Tibial artery (tissue), 4 donors: ENCODE measurements at places on chromosomes 5 and 9.

DNA sequence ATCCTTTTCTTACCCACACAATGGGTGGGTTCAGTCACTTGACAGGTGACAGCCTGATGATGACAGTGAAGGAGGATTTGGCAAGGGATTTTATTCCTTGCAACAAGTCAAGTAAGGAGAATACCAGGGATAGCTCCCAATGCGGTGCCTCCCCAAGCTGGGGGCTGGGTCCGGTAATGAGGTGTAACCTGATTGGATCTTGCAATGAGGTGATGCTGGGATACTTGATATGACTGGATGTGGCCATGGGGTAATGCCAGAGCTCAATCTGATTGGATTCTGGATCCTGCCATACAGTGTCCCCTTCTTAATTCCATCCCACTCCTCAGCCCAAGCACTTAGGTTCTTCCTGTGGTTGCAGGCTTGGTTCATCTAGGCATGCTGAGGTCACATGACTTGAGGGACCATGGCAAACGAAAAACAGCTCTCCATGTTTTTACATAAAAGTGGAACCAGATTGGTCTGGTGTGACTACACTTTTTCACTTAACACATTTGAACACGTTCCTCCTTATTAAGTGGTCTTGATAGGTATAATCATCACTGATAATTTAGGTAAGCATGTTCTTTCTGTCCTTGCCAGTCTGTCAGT, 181.1 kb downstream of the PDZD2 start:
- no peak for DNase-seq
- H3K27ac ChIP-seq = no peak overlapping the region
- H3K4me1 ChIP-seq = no peaks in the 10 kb centered on the region
- H3K27me3 ChIP-seq = no peaks in the 10 kb centered on the region
- H3K36me3 ChIP-seq = no peaks in the 10 kb centered on the region

DNA sequence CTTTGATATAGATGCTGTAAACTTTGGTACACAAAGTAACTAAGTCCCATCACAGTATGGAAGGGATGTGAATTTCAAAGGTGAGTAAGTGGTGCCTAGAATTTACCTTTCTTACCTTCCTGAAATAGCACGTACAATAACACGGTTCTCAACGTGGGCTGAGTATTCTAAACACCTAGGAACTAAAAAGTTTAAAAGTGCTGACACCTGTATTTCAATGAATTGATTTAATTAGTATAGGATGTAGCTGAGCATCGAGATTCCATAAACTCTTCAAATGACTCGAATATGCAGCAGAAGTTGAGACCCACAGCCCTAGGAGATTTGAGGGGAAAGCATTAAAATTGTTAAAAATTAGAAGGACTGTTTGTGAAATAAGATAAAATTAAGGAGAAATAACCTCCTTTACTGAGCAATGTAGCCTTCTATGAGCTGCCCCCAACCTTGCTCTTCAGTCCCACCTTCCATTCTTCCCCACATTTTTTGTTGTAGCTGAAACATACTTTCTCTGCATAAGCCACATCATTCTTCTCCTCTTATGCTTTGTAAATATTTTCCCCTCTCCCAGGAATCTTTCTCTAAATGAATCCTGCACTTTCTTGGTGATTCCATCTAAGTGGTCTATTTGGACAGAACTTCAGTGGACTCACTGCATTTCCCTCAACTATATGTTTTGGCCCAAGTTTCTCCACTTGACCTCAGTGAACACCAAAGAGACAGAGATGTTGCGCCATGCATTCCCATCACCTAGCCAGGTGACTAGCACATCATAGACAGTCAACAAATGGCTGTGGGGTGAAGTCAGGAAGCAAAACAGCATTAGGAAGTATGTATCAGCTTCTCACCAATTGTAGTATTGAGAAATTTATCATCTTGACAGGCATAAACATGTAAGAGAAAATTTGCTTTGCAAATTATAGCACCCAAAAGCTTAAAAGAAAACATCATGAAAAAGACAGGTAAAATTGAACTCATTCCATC, 156.5 kb upstream of the TAS2R1 start:
- no peaks in the 10 kb centered on the region for H3K36me3 ChIP-seq
- no peak for DNase-seq
- H3K27ac ChIP-seq = no peak overlapping the region

DNA sequence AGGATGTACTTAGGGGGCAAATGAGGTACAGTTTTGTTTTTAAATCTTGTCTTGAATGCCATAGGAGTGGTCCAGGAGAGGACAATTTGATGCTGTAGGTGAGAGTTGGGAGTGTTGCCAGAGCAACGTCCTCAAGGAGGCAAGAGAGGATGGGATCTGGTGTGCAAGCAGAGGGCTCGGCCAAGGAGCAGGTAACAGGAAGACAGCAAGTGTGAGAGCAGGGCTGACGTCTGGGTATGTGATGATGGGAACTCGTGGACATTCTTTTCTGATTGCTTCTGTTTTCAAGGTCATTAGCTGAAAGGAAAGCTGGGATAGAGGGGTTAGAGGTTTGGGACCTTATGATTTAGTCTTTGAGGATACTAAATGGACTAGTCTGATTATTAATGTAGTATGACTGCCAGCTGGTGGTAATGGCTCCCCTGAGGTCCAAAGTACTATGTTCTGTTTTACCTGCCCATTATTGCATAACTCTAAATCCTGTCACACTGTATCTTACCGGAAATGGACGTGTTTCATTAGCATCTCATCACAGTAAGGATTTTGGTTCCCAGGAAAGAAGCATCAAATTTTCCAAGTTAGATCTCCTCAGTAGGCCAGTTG, 15.4 kb downstream of the GNPDA1 start:
- no peak overlapping the region for H3K4me3 ChIP-seq
- H3K27me3 ChIP-seq = no peaks in the 10 kb centered on the region
- peaks cover 51% of the 10 kb centered on the region for H3K36me3 ChIP-seq
- H3K27ac ChIP-seq = no peak overlapping the region

DNA sequence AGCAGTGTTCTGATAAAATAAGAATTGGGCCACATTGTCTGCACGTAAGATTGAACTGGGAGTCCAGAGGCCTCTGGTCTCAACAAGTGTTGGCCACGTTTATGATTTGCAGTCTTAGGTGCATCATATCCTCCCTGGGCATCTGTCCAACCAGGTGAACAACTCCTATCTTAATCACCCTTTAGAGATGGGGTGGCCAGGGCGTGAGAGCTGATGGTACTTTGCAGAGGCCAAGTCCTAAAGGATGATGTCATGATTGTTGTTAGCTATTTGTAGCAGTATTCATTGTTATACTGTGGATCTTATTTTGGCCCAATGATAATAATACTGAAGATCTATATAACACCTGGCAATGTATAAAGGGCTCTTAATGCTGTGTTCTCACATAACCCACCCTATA, 73.2 kb upstream of the RARS1 start:
- H3K4me3 ChIP-seq = no peak overlapping the region
- DNase-seq = no peak
- H3K27ac ChIP-seq = no peak overlapping the region
- H3K4me1 ChIP-seq = no peaks in the 10 kb centered on the region
- H3K36me3 ChIP-seq = no peaks in the 10 kb centered on the region

DNA sequence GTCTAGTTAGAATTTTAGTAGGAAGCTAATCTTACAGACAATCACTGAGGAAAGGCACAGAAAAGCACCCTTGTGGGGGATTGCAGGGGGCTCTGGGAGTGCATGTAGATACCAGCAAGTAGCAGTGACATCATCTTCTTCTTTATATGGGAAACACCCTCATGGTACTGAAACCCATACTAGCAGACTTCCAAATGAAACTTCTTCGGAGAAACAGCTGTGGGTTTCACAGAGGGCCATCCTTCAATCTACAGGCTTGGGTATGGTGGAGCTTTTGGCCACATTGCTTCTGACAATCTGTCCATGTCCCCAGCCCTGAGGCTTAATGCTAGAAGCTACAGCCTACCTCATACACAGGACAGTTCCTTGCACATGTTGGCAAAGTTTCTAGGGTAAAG, 165.2 kb upstream of the NFIB start:
- no peak for DNase-seq
- H3K27me3 ChIP-seq = no peaks in the 10 kb centered on the region
- H3K4me1 ChIP-seq = no peaks in the 10 kb centered on the region
- no peak overlapping the region for H3K27ac ChIP-seq
- no peak overlapping the region for H3K4me3 ChIP-seq

DNA sequence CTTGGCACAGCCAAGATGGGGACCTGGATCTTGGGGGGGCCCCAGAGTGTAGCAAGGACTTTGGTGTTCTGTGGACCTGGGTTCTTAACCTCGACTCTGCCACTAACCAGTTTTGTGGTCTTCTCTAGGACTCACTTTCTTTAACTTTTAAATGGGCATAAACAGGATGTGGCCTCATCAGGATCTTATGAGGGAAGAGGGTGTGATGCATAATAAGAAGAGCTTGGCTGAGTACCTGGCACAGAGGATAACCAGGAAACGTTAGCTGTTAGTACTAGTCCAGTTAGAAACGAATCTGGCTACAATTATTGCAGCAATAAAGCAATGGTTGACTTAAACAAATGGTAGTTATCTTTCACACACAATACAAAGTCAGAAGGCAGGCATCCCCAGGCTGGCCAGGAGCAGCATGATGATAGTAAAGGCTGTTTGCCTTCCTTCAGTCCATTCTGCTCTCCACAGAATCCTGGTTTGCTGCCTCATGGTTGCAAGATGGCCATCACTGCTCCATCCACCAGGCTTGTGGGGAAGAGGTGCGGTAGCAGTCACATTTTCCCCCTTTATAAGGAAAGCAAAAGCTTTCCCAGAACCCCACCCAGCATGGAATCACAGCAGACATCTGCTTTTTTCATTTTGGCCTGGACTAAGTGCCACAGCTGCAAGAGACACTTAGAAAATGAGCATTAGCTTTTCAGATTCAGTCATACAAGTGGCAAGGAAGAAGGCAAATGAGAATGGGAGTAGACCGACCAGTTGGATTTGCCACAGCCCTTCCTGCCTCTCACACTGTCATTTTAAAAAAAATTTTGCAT, 225.0 kb downstream of the AOPEP start:
- DNase-seq = no peak
- no peaks in the 10 kb centered on the region for H3K4me1 ChIP-seq
- peak overlapping the region; percentile 76 for H3K27ac ChIP-seq
- H3K4me3 ChIP-seq = no peak overlapping the region
- no peaks in the 10 kb centered on the region for H3K27me3 ChIP-seq

GRCh38 chr5:123916345-123917121, 404.6 kb downstream of the CSNK1G3 start:
- H3K4me1 ChIP-seq = no peaks in the 10 kb centered on the region
- H3K4me3 ChIP-seq = no peak overlapping the region
- DNase-seq = no peak
- H3K27ac ChIP-seq = no peak overlapping the region
- H3K27me3 ChIP-seq = no peaks in the 10 kb centered on the region
- H3K36me3 ChIP-seq = no peaks in the 10 kb centered on the region

GRCh38 chr9:88697764-88698432, 162.9 kb downstream of the NXNL2 start:
- H3K27ac ChIP-seq = no peak overlapping the region
- H3K27me3 ChIP-seq = no peaks in the 10 kb centered on the region
- no peak overlapping the region for H3K4me3 ChIP-seq
- H3K36me3 ChIP-seq = no peaks in the 10 kb centered on the region

GRCh38 chr9:84974258-84974657, 304.7 kb downstream of the NTRK2 start:
- no peaks in the 10 kb centered on the region for H3K4me1 ChIP-seq
- no peak overlapping the region for H3K27ac ChIP-seq
- H3K36me3 ChIP-seq = no peaks in the 10 kb centered on the region
- DNase-seq = no peak

DNA sequence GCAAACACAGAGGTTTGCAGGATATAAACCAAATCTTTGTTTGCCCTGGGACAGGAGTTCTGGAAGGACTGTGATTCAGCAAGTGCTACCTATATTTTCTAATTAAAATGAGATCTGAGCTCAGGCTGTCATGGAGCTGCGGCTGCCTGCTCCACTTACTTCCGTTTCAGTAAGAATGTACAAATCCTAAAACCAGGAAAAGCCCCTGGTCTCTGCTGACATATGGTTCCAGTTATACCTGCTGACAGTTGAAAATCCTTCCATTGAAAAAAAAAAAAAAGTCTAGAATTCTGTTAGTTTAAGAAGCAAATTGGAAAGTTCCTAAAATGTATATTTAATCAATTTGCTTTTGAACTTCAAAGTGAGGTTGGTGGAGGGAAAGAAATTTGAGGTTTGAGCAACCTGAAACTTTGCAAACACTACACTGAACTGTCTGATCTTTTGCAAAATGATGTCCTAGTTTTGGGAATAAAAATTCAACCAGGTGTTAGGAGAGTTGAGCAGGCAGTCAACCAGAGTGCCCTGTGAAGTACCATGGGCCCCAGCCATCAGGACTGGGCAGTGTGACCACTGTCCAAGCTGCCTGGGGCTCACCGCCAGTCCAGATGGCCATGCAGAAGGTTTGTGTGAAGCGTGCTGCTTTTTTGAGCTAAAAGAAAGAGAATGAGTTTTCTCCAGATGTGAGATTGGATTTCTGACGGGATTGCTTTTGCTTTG, 50.6 kb downstream of the SHB start:
- no peaks in the 10 kb centered on the region for H3K4me1 ChIP-seq
- no peaks in the 10 kb centered on the region for H3K36me3 ChIP-seq
- H3K4me3 ChIP-seq = no peak overlapping the region
- no peak for DNase-seq
- H3K27ac ChIP-seq = peak overlapping the region; percentile 56
- no peaks in the 10 kb centered on the region for H3K27me3 ChIP-seq

GRCh38 chr9:137030538-137031527, 1.1 kb downstream of the FUT7 start:
- no peak for DNase-seq
- no peaks in the 10 kb centered on the region for H3K36me3 ChIP-seq
- H3K27ac ChIP-seq = no peak overlapping the region
- H3K4me3 ChIP-seq = no peak overlapping the region

- H3K4me3 ChIP-seq = no peak overlapping the region
- no peaks in the 10 kb centered on the region for H3K4me1 ChIP-seq
- no peaks in the 10 kb centered on the region for H3K27me3 ChIP-seq
Measured at GRCh38 chr9:18314316-18314715, 159.6 kb upstream of the ADAMTSL1 start.
